ENCODE measurements at places on chromosomes 2 and 18.

GRCh38 chr18:23227726-23228070, 92.4 kb downstream of the CABLES1 start:
- DNase-seq, result no peak

DNA sequence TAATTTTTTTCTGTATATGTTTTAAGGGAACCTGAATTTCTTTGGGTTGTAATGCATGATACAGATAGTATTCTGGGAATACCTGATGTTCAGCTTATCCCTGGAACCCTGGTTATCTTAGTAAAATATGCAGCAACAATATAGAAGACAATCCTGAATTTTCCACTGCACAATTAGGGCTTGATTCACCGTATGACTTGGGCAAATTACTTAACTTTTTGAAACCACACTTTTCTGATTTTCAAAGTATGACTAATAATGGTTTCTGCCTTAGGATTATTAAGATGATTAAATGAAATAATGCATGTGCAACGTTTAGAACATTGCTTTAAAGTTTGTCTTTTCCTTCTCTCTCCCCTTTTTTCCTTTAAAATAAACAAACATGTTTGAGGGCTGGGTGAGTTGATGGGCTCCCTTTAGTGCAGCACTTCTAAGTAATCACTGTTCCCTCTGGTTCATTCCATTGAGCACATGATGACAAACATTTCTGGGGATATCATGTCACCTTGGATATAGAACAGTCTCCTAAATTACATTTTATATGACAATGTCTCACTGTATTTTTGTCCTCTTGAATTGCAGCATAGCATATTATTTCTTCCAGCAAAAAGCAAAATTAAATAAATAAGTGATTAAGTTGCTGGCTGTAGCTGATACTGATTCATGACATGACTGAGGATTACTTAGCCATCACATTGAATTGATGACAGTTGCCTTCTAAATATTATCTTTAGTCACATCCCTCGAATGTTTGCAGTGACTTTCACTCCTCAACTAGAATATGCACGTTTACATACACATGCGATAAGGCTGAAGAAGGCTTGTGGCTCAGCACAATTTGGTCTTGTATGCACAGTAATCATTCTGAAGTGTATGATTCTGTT, 254.5 kb downstream of the NEDD4L start:
- no peak for DNase-seq

- no peak for DNase-seq
These were observed 20.5 kb upstream of the BCL2L11 start for GRCh38 chr2:111100087-111100764.

- DNase-seq, result no peak
These were observed 163.7 kb upstream of the PXDN start for GRCh38 chr2:1907849-1908533.

GRCh38 chr18:26458526-26459232, 89.7 kb downstream of the KCTD1 start:
- DNase-seq, result no peak

DNA sequence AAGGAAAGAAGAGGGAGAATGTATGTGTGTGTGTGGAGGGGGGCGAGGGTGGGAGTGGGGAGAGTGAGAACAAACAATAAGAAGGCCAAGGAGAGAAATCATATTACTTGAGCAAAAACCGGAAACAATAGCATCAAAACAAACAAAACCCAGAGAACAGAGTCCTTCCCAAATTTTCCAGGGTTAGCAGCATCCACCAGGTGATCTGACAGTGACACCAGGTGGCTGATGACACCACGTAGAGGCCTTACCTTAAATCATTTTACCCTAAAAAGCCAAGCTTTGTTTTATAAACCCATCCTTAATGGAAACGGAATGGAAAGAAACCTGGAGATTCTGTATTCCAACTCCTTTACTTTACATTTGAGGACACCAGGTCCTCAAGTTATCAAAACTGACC, 42.9 kb downstream of the CDCA7 start:
- DNase-seq, result no peak

DNA sequence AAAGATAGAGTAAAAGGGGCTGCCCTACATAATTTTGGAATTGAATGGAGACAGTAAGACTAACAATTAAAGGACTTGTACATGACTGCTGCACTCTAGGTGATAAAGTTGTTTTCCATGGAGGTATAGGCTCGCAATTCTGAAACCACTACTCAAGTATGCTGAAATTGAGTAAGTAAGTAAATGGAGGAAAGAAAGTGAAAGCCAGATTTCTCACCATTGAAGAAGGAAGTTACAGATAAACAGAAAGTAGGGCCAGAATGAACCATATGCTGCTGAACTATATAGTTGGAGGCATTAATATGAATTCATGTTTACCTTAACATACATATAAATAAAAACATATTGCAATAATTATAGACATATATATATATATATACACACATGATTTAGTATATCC, 225.7 kb upstream of the ST6GAL2 start:
- no peak for DNase-seq

DNA sequence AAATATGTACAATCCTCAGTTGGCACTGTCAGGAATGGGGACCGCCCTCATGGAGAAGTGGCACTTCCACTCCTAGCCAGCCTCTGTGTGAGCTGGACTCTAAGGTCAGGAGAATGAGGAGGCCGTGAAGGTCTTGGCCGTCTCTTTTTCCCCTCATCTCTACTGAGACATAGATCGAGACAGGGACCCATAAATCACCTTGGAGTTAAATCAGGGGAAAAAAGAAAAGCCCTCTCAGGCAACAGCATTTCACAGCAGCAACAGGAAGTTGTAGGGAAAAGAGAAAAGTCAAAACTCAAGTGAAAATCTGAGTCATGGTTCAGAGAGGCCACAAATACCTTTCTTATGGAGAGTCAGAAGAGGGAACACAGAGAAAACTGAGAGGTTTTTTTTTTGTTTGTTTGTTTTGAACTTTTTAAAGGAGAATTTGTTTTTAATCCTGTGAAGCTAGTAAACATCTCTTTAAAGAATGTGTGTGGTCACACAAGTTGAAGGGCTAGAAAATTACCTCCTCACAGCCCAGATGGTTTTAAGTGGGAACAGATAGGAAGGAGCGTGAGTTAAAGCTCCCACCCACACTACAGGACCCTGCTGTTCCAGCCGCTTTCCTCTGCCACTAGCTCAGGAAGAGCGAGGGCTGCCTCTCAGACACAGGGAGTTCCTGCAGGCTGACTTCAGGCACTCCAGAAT, 30.6 kb upstream of the CYP1B1 start:
- DNase-seq, result no peak

- DNase-seq, result no peak
These were observed 133.6 kb downstream of the GULP1 start for GRCh38 chr2:188425266-188425665.
